ENCODE measurements at places on chromosomes 3 and 15. TPM values are rescaled to one million over a fixed set of nuclear protein-coding genes. Genes with fewer than 3 reads are reported as not detected.

- no peak for DNase-seq
Measured at GRCh38 chr3:48852151-48852550, 4.5 kb upstream of the PRKAR2A start.

DNA sequence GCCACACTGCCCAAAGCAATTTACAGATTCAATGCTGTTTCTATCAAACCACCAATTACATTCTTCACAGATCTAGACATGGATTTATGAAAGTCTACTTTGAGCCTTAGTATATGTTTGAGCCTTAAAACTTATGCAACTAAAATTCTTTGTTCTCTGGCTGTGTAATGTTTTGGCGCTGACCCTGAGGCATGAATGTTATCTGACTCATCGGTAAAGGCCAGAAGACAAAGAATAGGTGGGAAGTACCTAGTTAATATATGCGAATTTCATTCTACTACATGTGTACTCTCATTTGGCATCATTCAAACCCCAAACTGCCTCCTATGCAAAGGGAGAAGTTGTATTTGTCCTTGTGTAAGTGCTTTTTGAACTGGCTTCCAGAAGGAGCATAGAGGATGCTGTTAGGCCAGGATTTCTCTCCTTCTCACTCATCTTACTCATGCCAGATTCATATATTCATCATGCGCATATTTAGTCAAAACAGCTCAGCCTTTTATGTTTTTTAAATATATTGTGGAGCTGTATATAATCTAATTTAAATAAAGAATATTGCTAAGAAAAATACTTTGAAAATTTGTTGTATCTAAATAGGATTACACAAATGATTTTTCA lies 204.2 kb downstream of the NFKBIZ start:
- no peak for DNase-seq

GRCh38 chr3:94305835-94306611 lies 243.2 kb downstream of the NSUN3 start:
- DNase-seq: no peak

- no peak for DNase-seq
Measured at GRCh38 chr3:3599016-3599415, 200.2 kb upstream of the LRRN1 start.

DNA sequence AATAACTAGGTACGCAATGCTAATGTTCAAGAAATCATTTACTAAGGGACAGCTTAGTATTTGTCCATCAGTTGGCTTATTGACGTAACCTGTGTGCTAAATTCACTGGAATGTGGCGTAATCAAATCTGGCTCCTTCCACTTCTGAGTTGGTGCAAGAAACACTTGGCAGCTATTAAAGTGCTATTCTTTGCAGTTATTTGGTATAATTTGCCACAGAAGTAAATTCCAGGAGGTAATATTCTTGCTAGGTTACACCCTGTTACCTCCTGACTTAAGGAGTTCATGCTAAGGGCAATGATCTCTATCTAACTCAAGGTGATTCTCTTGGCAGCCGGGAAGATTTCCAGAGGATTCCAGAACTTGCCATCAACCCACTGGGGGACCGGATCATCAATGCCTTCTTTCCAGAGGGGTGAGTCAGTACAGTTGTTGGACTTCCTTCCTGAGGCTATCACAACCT lies 25.5 kb downstream of the CHP1 start:
- no peak for DNase-seq

- no peak for DNase-seq
Measured at GRCh38 chr3:127651516-127652172, 21.1 kb upstream of the ABTB1 start.

DNA sequence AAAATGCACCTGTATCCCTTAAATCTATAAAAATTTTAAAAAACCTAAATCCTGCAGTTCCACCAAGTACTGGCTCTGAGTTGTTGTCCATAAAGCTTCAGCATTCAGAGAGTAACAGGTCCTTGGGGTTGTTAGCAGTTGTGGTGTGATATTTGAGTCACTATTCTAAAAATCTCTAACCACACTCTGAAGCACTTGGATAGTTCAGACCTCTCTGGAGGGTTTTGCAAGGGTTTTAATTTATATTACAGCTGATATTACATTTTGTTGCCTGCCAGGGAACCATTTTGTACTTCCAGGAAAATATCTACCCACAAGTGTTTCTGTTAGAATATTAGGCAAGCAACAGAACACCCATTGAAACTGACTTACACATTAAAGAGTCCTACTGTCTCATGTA lies 255.6 kb downstream of the TBL1XR1 start:
- no peak for DNase-seq

DNA sequence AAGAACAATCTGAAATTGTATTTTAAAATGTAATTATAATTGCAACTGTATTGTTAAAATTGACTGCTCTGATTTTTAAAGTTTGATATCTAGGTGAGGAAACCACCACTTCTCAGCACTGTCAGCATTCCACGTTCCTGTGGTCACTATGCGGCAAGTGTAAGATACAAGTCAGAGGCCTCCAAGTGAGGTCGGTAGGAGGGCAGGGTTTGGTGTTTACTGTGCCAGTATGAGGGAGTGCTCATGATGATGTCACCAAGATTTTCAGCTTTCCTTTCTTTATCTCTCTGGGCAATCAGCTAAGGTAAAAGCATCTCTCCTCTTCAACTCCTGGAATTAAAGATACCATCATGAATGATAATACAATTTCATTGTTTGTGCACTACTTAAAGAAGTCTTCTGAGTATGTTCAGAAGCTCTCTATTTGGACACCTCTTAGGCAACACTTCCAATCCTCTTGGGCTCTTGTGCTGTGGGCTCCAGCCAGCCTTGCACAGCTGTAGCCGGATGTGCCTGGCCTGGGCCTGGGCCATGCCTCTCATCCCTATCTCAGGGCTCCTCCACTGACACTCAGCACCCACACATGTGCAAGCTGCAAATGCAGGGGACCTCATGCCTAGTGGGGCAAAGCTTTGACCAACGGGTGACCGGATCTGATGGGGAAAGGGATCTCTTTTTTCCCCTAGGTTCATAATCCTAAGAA lies 42.9 kb downstream of the CCR3 start:
- peak; percentile 89 for DNase-seq

DNA sequence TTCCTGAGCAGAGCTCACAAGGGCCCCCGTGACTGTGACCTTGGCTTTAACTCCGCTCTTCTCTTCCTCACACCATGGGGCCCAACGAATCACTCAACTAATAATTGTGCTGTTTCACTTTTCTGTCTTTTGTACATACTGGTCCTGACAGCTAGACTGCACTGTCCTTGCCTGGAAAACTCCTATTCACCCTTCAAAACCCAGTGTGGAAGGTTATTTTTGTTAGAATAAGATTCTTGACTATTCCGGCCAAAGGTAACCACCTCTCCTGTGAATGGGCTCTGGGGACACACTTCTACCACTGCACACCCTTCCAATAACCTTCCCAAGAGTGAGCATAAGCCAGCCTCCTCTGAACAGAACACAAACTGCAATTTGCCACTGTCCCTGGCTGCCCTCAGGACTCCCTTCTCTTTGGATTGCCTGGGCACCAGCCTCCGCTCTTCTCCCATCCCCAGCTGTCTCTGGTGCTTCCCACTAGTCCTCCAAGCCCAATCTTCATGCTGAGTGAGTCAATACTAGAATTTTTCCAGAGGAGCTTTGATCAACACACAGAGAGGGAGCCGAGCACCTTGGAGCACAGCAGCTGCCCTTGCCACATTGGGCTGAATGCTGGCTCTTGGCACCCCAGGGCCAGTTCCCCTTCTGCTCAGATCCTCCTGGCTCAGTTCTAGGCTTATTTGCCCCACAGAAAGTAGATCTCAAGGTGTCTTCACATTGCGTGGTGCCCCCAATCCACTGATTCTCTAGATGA lies 2.1 kb downstream of the SCN5A start:
- DNase-seq: peak; percentile 53

GRCh38 chr3:28947061-28947460 lies 333.8 kb upstream of the RBMS3 start:
- DNase-seq: no peak

DNA sequence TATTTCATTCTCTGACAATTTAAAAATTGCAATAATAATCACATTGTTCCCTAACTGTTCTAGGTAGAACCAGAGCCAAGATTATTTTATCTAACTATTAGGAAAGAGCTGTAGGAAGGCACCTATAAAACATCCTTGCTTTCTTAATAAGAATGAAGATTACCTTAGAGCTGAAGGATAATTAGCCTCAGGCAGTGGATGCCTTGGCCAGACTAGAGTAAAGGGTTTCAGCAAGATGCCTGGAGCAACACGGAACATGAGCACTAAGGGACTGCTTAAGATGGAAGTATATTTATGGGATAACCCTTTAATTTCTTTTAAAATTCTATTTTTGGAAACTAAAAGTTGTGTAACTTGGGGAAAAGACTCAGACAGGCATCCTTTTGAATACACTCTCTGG lies 456.6 kb upstream of the RBMS3 start:
- DNase-seq: no peak

- DNase-seq: no peak
Measured at GRCh38 chr3:140285380-140285779, 350.4 kb downstream of the CLSTN2 start.

DNA sequence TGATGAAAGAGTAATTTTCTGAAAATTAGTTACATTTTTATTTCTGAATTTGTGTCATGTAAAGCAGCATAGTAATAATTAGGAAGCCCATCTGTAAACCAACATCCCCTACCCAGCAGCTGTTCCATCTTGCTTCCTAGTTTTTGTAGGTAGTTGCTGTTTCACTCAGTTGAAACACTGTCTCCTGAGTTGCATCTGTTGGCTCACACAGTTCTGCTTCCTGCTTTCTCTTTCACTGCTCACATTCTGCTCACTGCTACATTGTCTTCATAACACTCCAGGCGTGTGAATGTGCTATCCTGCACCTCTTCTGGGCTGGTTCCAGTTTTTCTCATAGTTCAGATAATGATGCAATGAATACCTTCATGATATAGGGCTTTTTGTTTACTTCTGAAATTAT lies 123.4 kb downstream of the EPHB1 start:
- no peak for DNase-seq

GRCh38 chr3:44795197-44795596 lies 33.6 kb downstream of the KIF15 start:
- DNase-seq: no peak

- DNase-seq: no peak
Measured at GRCh38 chr15:40878785-40879184, 4.8 kb upstream of the RHOV start.

DNA sequence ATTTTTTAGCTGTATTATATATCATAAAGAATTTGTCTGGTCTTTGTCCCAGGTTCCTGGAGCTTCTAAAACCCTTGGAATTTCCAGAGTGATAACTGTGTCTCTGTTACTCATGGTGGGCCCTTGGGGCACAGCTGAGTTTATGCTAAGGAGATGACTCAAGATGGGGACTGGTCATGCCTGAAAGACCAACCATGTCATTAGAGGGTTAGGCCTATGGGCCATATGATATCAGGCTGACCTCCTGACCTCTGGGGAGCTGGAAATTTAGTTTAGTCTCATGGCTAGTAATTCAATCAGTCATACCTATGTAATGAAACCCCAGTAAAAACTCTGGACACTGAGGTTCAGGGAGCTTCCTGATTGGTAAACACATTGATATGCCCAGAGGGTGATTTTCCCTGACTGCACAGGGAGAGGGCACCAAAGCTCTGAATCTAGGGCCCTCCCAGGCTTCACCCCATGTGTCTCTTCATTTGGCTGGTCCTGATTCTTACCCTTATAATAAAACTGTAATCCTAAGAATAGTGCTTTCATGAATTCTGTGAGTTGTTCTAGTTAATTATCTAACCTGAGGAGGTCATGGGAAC lies 69.6 kb downstream of the EEFSEC start:
- no peak for DNase-seq

DNA sequence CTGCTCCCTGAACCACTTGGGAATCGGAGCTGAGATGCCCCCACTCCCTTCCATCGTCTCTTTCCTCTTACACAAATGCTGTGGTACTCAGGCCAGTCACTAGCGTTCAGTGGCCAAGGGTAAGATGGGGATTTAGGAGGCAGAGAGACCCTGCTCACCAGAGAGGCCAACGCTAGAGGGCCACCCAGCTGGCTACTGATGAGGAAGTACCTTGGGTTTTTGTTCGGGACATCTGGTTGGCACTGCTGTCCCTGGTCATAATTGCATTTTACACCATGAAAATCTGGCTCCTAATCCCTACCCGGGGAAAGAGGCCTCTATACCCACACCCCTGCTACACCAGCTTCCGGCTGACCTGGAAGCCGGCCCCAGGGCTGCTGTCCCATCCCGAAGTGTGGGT lies 7.7 kb downstream of the MAP6D1 start:
- DNase-seq: no peak

GRCh38 chr15:27527490-27528067 lies 556.6 kb downstream of the GABRG3 start:
- DNase-seq: peak; percentile 89

GRCh38 chr3:149473357-149474249 lies 894 bp upstream of the TM4SF4 start:
- no peak for DNase-seq

- no peak for DNase-seq
Measured at GRCh38 chr15:55937040-55937439, 56.4 kb downstream of the NEDD4 start.

DNA sequence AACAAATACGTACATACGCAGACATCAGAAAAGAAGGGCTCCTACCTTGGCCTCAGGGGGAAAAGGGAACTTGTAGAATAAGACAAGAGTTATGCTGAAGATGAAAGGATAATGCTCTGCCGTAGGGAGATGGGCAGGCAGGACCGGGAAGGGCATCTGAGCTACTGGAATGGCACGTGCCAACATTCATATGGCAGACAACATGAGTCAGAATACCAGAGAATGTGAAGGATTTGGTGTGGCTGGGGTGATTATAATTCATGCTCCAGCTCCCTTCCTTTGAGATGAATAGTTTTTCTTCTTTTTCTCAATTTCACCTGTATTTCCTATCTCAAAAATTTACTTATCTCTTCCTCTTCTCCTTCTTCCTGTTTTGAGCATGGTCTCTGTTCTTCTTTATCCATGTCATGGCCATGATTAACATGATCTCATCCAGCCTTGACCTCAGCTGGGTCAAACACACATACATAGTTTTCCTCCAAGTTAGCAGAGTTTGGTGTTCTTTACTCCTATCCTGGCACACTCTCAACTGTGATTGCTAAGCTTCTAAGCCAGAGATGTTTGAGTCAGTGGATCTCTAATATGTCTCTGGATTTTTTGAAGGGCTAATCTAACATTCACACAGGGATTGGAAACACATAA lies 507.0 kb downstream of the FOXP1 start:
- DNase-seq: no peak

DNA sequence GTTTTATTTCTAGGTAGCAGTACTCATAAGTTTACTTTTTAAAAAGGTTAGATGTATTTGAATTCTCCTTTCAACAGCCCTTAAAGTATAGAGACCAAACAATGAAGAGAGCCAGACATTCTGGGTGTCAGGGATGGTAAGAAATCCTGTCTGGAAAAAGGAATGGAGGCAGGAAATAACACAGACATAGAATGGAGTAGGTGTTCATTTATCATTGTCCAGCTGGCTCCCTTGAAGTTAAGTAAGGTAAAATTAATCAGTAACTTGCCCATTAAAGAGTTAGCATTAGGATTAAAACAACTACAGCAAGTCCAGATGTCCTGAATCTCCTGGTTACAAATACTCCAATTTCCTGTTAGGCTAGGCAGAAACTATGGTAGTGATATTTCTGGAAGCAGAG lies 13.5 kb upstream of the SUCNR1 start:
- no peak for DNase-seq

The MKRN3 gene
- 0.65 TPM for total RNA-seq

The ZNF860 gene
- 0.23 TPM for total RNA-seq

The SMAD6 gene
- 18.9 TPM for total RNA-seq

The RTP1 gene
- total RNA-seq: not detected

The UPK1B gene
- not detected for total RNA-seq

The NPAP1 gene
- total RNA-seq: not detected

The FSIP1 gene
- 1.6 TPM for total RNA-seq
